NCI-H2171 (cell line): ENCODE measurements at places on chromosomes 3 and 15.

DNA sequence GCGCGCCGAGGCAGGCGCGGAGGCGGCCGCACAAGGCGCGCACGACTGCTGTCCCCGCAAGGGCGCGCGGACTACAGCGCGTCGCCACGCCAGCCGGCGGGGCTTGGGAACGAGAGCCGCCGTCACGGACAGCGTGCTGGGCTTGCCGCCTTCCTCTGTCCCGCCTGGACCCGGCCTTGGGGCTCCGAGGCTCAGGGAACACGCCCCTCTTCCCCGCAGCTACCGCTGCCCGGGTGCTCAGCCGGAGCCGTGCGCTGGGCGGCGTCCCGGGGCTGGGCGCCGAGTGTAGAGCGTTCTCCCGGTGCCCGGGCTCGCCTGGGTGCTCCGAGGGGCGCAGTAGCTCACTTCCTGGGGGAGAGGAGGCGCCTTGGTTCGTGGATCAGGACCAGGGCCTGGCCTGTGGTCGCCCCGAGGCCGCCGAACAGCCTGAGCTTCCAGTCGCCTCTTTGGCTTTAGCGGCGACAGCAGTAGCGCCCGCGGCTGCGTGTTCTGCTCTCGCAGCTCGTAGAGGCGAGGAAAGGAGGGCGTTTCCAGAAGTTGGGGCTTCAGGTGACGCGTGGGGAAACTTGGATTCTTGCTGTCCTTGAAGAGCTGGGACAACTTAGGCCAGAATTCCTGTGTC, 226.7 kb upstream of the C2CD4B start:
- DNase-seq: peak; percentile 42

DNA sequence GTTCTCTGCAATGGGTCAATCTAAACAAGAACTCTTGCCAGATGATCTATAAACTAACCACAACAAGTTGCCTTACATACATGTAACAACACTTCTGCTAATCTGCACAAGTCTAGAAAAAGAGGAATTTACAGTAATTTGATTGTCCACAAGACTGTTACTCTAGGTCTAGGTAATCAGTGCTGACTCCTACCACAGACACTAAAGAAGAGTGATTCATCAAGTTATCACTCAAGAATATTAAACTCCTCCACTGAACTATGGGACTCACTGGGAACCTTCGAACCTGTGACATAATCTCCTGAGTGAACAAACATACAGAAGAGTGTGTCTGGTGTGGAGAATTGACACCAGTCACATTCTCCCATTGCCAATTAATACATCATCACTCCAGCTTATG, 138.3 kb downstream of the ANXA2 start:
- no peak for DNase-seq

GRCh38 chr3:42819351-42819965, 10.2 kb downstream of the ACKR2 start:
- DNase-seq: no peak

DNA sequence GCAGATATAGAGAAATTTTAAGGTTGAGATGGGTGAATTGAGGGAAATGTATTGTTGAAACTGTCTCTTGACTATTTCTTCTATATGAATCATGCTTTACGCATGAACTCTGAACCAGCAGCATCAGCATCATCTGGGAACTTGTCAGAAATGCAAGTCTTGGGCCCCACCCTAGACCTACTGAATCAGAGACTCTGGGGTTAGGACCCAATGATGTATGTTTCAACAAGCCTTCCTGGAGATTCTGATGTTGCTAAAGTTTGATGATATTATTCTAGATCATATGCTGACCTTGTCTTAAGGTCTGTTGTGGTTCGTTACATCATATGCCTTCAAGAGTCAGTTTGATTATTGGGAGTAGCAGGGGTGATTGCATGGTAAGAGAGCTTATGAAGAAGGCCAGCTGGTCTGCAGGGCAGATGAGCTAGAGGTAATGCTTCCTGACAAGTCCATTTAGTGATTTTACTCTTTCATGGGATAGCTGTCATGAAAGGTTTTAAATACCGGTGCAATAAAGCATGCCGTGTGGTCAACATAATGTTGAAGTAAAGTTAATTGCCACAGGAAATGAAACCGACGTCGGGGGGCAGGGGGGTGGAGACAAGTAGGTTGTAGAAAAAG, 152.4 kb upstream of the MRPL3 start:
- DNase-seq: no peak

- DNase-seq: no peak
Measured at GRCh38 chr3:34011171-34012101, 213.0 kb downstream of the PDCD6IP start.

GRCh38 chr15:31393444-31394091, 66.9 kb downstream of the KLF13 start:
- no peak for DNase-seq

DNA sequence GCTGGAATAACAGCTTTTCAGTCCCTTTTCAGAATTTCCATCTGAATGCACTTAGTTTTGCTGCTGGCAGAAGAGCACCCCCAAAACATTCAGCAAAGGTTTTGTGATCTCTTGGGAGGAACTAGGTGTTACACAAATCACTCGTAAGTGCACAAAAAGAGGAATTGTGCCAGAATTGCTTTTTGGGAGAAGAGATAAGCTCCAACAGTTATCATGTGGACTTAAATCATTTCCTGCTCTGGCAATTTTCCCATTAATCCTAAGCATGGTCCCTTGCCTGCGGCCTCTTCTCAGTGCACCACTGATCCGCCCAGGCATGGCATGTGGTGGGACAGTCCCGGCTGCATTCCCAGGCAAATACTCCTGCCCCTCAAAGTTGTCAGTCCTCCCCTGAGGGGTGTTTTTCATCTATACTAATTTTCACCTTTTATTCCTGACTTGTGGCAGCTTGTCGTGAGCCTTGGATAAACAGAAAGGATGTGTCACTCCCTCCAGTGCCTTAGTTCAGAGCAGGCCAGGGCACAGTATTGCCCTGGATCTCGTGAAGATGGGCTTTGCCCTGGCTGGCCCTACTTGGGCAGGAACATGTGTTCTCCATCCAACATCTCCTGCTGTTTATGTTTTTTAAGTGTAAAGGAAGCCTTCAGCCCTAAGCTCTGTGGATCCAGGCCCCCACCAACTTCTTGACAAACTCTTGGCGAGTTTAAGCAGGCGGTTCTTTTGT, 44.6 kb upstream of the VILL start:
- DNase-seq: no peak

- no peak for DNase-seq
Measured at GRCh38 chr3:48993834-48994233, 3.8 kb downstream of the P4HTM start.

DNA sequence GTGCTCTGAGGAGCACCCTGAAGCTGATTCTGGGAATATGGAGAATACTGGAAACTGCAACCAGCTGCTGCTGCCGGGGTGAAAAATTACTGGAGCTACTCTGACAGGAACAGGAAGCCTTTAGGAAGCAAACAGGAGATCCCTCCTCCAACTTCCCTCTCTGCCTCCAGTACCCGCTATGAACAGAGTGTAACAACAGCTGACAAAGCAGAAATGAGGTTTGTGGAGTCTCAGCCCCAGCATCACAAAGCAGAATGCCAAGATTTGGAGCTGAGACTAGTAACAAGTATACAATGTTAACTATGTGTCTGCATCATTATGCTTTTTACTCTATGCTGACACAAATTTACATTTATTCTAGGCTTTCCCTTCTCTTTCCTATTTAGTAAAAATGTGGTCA, 22.7 kb upstream of the PIAS1 start:
- DNase-seq: no peak

- DNase-seq: no peak
Measured at GRCh38 chr15:72866182-72866581, 82.6 kb upstream of the ADPGK start.

DNA sequence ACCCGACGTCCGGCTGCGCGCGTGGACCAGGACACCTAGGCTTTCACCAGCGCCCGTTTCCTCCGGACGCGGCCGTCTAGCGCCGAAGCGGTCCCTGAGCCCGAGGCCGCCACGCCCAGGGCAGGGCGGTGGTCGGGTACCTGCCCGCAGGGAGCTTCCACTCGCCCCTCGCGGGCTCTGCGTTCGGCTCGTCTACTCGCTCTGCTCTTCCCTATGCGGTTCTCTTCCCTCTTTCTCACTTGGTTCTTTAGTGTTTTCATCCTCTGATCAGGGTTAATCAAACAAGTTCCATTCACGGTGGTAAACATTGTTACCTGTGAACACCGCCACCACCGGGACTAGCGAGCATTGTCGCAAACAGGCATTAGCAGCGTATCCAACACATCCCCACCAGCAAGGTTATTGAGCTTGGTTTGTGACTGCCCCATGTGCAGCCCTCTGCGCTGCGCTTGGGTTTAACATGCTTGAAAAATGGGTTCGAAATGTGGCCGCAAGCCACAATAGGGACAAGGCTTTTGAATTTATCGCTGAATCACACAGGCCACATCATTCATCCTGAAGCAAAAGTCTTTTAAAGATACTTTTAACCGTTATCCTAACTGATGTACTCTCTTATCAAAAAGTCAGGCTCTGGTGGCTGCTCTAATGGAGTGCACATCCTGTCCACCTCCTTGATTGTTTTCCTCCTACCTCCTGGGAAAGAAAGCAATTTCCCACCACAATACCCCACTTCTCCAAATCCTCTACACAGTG, 843 bp upstream of the CD47 start:
- no peak for DNase-seq

DNA sequence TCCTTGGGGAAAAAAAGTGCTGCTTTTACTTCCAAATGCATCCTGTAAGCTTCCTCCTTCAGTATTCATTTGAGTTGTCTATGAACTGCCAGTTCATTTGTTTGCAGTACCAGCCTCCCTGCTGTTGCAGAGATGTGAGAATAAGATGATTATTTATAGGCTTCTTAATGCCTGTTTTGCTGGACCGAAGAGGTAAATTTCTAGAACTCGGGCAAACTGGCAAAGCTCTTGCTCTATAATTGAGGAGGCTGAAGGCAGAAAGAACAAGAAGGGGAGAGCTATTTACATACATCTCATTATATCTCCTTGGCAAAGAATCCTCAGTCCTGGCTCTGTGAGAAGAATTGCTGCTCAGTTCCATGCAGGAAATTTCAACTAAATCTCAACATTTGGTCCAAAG, 790.4 kb downstream of the GRM7 start:
- DNase-seq: no peak

DNA sequence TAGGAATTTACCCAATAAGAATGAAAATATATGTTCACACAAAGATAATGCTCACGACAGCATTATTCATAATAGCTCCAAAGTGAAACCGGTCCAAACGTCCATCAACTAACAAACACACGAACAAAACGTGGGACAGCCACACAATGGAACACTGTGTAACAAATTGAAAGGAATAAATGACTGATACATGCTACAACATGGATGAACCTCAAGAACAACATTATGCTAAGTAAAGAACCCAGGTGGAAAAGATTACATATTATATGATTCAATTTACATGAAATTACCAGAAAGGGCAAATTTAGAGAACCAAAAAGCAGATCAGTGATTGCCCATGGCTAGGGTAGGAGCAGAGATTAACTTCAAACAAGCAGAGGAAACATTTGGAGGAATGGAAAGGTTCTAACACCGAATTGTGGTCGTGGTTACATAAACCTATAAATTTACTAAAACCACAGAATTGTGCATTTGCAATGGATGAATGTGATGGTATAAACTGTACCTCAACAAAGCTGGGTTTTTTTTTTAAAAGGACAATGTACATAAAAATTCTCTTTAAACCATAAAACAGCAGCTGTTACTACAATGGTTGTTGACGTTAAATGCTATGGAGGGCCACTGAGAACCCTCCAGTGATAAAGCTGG, 76.3 kb downstream of the XXYLT1 start:
- DNase-seq: no peak

GRCh38 chr3:146382386-146382785, 87.0 kb downstream of the PLSCR2 start:
- DNase-seq: no peak

- no peak for DNase-seq
Measured at GRCh38 chr3:31571325-31571724, 38.6 kb downstream of the STT3B start.

DNA sequence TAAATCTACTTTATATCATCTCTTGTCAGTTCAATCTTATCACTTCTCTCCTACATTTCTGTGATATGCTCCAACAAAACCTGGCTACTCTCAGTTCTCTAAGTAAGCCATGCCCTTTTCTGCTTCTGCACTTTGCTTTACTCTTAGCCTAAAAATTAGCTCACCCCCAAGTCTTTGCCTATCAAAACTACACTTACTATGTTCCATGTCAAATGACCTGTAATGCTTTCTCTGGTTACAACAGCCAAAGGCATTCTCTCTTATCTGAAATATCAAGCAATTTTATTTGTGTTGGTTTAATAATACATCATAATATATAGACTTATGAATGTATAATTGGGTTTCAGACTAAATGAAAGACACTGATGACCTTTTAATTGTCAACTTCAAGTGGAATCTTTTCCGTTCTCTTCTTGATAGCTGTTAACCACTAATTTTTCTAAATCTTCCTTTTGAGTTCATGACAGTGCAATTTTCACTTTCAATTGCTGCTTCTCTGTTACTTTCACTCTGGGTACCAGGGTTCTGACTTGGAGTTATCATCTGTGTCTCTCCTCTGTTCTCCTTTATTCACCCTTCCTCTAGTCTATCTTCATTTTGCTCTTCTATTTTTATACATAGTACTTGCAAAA, 619.0 kb upstream of the GOLIM4 start:
- no peak for DNase-seq

DNA sequence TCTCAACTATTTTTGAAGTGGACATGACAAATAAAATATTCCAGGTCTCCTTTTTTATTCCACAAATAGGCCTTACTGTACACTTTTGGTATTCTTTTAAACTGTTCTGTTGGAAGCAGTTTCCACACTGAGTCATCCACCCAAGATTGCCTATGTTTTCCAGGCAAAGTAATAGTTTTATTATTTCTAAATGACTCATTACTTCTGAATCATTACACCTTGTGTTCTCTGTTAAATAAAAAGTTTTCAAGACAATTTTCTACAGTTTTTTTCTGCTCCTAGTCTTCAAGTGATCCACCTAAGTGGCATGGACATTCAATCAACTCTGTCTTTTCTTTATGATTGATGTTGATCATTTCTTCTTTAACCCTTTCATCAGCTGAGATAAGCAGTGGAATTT, 26.5 kb downstream of the PPP2R3A start:
- no peak for DNase-seq

DNA sequence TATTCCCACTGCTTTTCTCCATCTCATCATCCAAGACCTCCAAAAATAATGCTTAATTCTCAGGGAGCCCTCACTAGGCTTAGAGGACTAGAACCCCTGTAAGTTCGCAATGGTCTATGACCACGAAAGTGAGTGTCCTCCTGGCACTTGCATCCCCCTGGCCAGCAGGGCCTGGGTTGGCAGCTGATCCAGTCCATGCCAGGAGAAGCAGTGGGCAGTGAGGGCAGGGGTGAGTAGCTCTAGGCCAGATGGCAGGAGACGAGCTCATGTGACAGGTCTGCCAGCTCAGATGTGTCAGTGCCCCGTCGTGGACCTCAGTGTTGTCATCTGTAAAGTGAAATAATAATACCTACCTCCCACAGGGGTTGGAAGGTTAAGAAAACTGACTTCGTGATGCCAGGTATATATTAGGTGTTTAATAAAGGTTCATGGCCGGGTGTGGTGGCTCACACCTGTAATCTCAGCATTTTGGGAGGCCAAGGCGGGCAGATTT, 11.1 kb downstream of the GP5 start:
- DNase-seq: no peak
